Esophagus mucosa (tissue), 1 donor: ENCODE measurements at places on chromosomes 13 and 19.

GRCh38 chr13:106526738-106527444, 8.6 kb downstream of the EFNB2 start:
- no peak for ATAC-seq

DNA sequence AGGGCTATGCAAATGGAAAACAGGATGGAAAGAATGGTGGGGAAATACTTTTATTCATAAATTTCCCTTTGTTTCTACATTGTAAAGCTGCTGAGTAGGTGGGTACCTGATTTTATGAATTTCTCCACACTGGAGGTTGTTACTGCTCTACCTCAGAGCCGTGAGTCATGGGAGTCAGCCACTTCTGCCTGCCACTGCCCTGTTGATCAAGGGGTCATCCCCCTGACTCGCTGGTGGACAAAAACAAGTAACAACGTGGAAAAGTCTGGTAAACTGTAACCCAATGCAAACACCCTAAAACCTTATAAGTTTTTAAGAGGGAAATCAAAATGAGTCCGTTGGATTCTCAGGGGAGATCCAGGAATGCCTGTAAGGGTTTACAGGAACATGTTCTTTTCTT, 329.5 kb downstream of the ATP8A2 start:
- no peak for ATAC-seq

GRCh38 chr19:5880604-5881078, 10.3 kb upstream of the FUT5 start:
- ATAC-seq, result no peak

- no peak for ATAC-seq
Observed at GRCh38 chr13:80871481-80871880, 530.6 kb upstream of the SPRY2 start.

DNA sequence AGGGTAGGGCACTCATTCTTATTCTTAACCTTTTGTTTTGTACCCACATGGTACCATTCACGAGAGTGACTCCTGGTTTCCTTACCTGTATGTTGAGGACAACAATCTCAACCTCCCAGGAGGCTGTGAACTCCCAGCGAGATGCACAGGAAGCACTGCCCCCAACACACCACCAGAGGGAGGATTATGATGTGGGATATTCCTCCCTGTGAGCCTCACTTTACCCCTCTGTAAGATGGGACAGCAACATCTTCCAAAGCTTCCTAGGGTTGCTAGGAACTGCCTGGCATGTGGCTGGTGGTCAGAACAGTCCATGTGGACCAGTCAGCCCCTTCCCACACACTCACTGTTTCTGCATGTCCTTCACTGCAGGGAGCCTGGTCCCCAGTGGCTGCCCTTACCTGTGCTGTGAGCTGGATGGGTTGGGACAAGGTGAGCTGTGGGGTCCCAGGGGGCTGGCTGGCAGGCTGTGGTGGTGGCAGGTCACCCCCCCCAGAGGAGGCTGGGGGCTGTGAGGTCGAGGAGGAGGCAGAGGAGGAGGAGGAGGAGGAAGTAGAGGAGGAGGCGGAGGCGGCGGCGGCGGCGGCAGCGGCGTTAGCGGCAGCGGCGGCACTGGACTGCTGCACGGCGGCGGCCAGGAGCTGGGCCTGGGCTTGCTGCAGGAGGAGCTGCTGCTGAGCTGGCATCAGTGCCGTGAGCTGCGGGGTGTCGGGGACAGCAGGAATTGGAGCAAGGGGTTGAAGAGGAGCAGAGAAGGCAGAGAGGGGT, 15.8 kb downstream of the POU2F2 start:
- no peak for ATAC-seq
